CD8-positive, alpha-beta memory T cell (primary cell): ENCODE measurements at places on chromosomes 11 and 22. TPM values are rescaled to one million over a fixed set of nuclear protein-coding genes. Genes with fewer than 3 reads are reported as not detected.

The TRIM3 gene
- total RNA-seq = 6.8 TPM

The APOC3 gene
- not detected for total RNA-seq

The LRP4 gene
- 0.35 TPM for total RNA-seq

The AMOTL1 gene
- 0.50 TPM for total RNA-seq

The SCUBE2 gene
- 0.47 TPM for total RNA-seq

- no peak for DNase-seq
- H3K36me3 ChIP-seq = no peaks in the 10 kb centered on the region
- H3K4me3 ChIP-seq = no peak overlapping the region
- no peak overlapping the region for H3K27ac ChIP-seq
- H3K27me3 ChIP-seq = no peaks in the 10 kb centered on the region
- peaks cover 29% of the 10 kb centered on the region for H3K4me1 ChIP-seq
Observed at GRCh38 chr11:117087446-117087845, 10.8 kb downstream of the SIK3 start.

- no peak overlapping the region for H3K4me3 ChIP-seq
- no peaks in the 10 kb centered on the region for H3K36me3 ChIP-seq
- peaks cover 13% of the 10 kb centered on the region for H3K4me1 ChIP-seq
- no peak for DNase-seq
- H3K27ac ChIP-seq = no peak overlapping the region
Observed at GRCh38 chr22:46659791-46660186, 39.6 kb downstream of the GRAMD4 start.

DNA sequence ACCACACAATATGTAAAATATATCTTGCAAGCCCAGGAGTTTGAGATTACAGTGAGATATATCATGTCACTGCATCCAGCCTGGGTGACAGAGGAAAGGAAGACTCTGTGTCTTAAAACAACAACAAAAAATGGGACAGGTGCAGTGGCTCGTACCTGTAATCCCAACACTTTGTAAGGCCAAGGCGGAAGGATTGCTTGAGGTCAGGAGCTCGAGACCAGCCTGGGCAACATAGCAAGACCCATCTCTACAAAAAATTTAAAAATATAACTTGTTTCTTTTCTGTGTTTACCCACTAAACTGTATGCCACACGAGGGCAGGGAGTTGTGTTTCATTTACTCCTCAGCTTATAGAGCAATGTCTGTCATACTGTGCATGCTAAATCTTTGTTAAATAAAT lies 3.1 kb downstream of the ZNF280A start:
- DNase-seq = no peak
- no peak overlapping the region for H3K4me3 ChIP-seq
- H3K27ac ChIP-seq = no peak overlapping the region
- H3K36me3 ChIP-seq = no peaks in the 10 kb centered on the region
